Stimulated activated CD4-positive, alpha-beta T cell treated with anti-CD3 and anti-CD28 coated beads, TNF-alpha, amount 100 ng/mL, for 4 hours (primary cell): ENCODE measurements at places on chromosomes 11 and 22.
A peak's percentile ranks its signal among the peaks of the same experiment; 100 is the strongest.

DNA sequence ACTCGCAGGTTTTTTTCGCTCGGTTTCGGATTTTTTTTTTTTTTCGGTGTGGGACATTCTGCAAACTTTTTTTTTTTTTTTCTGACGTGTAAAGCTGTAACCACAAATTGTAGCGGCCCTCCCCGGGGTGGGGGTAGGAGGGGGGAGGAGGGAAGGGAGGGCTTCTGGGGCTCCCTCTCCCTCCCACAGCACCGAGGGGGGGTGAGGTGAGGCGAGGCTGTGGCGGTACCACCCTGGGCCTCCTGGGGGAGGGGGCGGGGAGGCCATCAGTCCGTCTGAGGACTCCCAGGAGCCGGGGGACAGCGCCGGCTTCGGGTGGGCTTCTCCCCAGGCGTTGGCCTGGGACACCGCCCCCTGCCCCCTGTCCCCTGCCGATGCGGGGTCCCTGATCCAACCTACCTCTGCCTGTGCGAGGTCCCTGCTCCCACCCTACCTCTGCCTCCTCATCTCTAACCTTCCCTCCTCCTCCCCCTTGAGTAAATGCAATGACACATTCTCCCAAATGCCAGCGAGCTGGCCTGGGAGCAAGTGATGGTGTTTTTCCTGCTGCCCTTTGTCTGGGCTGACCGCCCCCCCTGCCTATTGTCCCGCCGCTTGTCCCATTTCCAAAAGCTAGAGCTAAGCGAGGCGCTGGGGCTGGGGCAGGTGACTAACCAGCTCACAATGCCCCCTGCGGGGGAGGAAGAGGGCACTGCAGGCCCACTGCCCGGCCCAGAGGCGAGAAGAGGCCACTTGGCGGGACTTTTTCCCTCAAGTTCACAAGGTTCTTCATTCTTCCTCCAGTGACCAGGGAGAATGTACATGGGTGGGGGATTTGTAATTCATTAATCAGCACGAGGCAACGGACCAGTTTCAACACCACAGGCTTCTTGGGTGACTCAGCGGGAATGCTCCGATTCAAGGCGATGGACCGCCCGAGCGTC lies 511 bp upstream of the CLCF1 start:
- peak; percentile 52 for DNase-seq

GRCh38 chr22:23289851-23290724 lies 109.8 kb downstream of the BCR start:
- DNase-seq = peak; percentile 23

- no peak for DNase-seq
Observed at GRCh38 chr22:28607795-28608194, 71.8 kb downstream of the TTC28 start.

GRCh38 chr11:130042093-130042591 lies 27.6 kb upstream of the APLP2 start:
- DNase-seq = no peak

GRCh38 chr11:85277693-85278092 lies 349.5 kb downstream of the DLG2 start:
- no peak for DNase-seq

- DNase-seq = no peak
Observed at GRCh38 chr11:72669527-72669926, 4.7 kb downstream of the PDE2A start.

DNA sequence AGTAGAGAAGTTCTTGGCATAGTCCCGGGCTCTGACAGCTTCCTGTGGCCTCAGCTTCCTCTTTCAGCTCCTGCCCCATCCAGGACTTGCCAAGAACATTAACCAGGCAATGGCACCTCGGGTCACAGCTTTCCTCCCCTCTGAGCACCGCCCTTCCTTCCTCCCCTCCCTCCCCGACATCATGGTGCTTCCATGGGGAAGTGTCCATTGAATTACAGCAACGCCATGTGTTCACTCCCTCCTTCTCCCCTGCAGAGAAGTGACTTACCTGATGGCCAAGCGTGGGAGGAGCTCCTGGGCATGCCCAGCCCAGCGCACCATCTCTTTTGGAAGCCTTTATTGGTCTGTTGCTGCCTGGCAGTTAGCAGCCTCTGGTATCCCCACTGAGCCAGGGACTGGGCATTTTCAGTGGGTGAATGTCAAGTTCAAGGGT lies 25.8 kb upstream of the DAGLA start:
- no peak for DNase-seq

- no peak for DNase-seq
Observed at GRCh38 chr22:37911697-37912096, 5.6 kb downstream of the MICALL1 start.

- DNase-seq = no peak
Observed at GRCh38 chr22:22800716-22801115, 86.9 kb upstream of the IGLL5 start.

DNA sequence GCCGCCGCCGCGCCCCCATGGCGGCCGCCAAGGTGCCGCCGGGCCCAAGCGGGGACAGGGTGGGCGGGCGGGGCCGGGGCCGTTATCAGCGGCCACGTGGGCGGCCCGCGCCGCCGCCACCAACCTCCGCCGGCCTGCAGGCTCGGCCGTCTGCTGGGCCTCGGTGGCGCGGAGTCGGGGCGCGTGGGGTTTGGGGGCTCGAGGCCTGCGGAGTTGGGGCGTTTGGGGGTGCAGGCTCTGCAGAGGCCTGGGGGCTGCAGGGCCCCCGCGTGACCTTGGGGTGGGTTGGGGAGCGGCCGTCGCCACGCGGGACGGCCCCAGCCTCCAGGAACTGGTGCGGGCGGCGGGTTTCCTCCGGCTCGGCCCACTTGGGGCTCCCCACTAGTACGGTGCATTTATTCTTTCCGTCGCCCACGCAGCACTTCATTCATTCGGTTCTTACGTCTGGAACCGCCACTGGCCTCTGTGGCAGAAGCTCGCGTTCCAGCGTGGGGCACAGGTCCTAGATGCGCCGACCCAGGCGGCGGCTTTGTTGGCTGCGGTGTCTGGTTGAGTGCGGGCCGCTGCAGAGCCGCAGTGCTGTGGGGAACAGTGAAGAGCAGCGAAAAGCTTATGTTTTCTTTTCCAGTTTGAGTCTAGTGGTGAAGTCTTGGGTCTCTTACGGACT lies 740 bp upstream of the TRMT2A start:
- peak; percentile 60 for DNase-seq

DNA sequence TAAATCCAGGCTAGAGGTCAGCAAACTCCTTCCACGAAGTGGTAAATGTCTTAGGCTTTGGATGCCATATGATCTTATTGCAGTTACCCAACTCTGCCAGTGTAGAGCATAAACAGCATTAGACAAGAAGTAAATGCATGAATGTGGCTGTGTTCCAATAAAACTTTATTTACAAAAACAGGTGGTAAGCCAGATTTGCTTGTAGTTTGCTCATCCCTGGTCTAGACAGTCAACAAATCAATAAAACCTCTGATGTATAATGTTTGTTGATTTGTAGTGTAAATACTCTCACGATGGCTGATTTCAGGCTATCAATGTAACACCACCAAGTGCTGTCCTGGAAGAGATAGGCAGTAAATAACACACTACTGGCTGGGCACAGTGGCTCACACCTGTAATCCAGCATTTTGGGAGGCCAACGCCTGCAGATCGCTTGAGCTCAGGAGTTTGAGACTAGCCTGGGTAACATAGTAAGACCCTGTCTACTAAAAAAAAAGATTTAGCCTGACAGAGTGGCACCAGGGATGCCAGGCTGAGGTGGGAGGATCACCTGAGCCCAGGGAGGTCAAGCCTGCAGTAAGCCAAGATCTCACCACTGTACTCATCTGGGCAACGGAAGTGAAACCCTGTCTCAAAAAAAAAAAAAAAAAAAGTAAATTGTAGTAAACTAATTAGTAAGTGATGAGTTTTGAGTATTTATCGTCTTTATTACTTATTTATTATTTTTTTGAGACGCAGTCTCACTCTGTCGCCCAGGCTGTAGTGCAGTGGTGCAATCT lies 6.9 kb upstream of the CATSPER1 start:
- DNase-seq = no peak

DNA sequence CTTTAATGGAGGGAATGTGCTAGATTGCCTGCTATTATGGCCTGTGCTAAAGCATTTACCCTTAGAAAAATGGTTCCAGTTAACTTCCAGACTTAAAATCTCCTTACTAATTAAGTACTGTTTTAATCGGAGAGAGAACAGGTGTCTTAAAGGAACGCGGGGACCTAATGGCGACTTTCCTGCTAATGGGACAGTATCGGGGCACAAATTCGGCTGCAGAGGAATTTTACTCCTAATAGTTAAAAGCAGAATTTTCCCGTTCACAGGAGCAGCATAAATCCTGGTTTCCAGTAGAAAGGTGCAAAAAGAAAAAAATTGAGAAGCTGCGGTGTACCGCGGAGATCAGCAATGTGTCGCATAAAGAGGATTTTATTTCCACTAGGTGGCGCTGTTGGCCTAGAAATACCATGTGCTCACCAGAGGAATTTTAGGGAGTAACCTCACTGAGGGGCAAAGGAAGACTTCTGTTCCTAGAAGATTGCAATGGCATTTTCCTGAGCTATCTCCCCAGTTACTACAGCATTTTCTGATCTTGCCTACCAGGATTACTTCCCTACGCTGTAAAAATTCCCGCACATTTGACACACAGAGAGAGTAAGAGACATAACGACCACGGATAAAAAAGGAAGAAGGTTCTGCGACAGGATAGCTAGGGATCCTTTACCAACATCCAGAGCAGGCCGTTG lies 44.5 kb downstream of the ZNF280B start:
- peak; percentile 4 for DNase-seq

DNA sequence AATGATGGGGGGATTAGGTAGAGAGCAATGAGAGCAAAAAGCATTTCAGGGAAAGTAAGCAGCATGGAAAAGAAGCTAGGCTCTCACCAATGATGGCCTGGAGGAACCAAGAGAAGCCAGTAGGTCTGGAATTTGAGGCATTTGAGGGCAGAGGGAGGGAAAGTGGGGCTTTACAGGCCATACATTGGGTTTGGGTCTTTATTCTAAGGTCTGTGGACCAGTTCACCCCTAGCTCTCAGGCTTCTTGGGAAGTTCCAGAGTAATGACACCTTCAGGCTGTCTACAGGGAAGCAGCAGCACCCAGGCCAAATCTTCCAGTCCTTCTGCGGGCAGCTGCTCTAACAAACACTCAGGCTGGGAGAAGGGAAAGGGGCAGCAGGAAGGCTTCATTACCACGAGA lies 29.4 kb downstream of the ARFGAP2 start:
- no peak for DNase-seq

GRCh38 chr11:30150425-30150824 lies 80.4 kb upstream of the FSHB start:
- no peak for DNase-seq

DNA sequence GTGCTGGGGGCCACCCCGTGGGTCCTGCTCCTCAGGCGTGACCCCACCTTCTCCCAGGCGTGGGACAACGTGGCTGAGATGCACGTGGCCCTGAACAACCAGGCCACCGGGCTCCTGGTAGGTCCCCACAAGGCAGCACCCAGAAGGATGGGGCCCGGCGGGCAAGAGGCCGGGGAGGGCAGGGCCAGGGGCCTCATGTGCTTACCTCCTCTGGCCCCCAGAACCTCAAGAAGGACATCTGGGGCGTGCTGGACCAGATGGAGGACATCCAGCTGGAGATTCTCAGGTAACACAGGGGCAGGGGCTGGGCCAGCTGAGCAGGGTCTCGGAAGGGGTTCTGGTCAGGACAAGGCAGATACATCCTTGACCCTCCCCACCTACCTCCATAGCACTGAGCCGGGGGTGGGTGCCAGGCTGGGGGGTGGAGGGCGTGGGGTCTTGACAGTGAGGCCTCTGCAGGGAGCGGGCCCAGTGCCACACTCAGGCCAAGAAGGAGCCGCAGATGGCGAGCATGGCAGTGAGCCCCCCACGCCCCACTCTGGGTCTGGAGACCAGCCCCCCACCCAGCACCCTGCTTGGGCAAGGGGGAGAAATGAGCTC lies 186.3 kb downstream of the IGLL1 start:
- no peak for DNase-seq

DNA sequence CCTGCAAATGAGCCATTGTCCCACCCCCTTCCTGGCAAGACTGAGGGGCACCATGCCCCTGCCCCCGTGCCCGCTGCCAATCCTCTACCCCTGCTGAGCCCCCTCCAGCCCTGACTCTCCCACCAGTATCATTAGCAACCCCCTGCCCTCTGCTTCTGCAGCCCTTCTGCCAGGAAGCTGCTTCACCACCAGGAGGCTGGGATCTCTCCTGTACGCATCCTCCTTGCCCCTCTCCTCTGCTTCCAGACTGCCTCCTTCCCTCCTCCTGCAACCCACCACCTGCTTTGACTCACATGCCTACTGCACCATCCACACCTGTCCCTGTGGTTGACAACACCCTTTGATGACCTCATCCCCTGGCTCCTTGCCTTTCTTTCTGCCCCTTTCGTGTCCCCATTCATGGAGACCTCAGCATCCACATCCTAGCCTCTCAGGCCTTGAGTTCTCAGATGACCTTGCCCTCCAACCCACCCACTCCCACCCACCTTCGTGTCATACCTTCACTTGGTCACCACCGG lies 13.4 kb upstream of the PNPLA3 start:
- no peak for DNase-seq

DNA sequence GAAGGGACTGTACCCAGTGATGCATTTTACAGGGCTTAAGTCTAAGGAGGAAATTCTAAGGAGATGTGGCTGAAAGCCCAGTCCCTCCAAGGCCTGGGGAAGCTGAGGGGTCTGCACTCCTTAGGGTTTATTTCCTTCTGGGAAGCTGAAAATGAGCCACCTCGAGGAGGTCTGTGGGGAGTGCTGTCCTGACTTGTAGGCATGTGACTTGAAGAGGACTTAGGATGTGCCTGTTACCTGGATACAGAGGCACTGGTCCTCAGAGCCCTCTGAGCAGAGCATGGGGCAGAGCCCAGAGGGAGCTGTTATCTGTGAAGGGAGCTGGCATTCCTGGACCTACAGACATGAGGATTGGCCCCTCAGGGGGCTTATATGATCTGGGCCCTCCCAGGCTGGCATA lies 77.1 kb downstream of the TP53I11 start:
- DNase-seq = no peak

GRCh38 chr22:27315833-27316232 lies 485.7 kb downstream of the MN1 start:
- no peak for DNase-seq

DNA sequence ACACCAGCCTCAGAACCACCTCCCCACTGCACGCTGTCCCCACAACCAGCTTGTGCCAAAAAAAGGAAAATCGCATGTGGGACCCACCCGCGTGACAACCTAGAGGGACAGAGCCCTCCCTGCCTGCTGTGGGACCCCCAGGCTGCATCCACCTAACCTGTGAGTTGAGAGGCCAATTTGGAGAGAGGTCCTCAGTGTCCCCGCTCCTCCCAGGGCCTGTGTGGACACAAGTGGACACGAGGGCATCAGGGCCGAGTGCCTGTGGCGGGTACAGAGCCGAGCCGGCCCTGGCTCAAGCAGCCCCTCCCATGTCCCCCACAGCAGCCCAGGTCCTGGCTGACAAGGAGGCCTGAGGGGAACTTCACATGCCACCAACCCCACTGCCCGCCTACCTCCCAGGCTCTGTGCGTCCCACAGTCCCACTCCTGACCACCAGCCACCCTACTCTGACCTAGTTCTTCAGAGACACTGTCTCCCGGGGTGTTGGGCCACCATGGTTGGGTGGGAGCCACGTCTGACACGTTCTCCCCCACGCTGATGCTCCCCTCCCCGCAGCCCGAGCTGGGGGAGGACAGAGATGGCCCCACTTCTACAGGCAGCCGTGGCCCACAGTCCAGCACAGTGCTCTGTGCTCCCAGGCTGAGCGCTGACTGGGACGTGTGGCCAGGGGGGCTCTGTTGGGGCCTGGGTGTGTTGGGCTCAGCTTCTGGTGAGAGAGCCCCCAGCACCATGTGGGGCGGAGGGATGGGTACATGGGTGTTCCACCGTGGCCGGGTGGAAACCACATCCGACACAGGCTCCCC lies 19.2 kb downstream of the SELENOO start:
- no peak for DNase-seq
